ENCODE measurements at places on chromosomes 7 and 10. TPM values are rescaled to one million over a fixed set of nuclear protein-coding genes. Genes with fewer than 3 reads are reported as not detected.
A peak's percentile ranks its signal among the peaks of the same experiment; 100 is the strongest.

Gene CCL24
- total RNA-seq = not detected

Gene MBL2
- total RNA-seq = not detected

Gene CPN1
- not detected for total RNA-seq

Gene NEUROD6
- not detected for total RNA-seq

Gene PAX4
- total RNA-seq = not detected

Gene AHR
- 52.5 TPM for total RNA-seq

- H3K4me1 ChIP-seq = peaks cover 62% of the 10 kb centered on the region
- no peak overlapping the region for H3K4me3 ChIP-seq
- no peak for DNase-seq
- H3K36me3 ChIP-seq = no peaks in the 10 kb centered on the region
- peak overlapping the region; percentile 78 for H3K27ac ChIP-seq
Observed at GRCh38 chr10:17427666-17428350, 26.6 kb downstream of the ST8SIA6 start.

DNA sequence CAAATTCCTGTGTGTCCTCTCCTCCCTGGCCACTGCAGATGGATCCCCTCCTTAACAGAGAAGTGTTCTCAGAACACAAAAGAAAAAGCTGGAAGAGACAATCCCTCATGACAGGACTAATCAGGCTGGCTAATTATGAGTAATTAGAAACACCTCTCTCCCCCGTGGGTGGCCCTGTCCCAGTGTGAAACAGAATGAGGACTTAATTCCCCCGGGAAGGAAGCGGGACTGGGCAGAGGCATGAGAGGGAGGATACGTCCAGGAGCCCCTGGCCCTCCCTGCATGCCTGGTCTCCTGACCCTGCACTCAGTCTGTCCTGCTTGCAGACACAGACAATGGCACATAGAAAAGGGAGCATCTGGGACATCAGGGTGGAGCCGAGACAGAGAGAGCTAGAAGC lies 7.6 kb upstream of the ADCYAP1R1 start:
- H3K27ac ChIP-seq = no peak overlapping the region
- peaks cover 14% of the 10 kb centered on the region for H3K27me3 ChIP-seq
- H3K36me3 ChIP-seq = no peaks in the 10 kb centered on the region
- no peak for DNase-seq

GRCh38 chr10:126868371-126868770 lies 36.9 kb upstream of the DOCK1 start:
- H3K36me3 ChIP-seq = no peaks in the 10 kb centered on the region
- H3K4me3 ChIP-seq = no peak overlapping the region

GRCh38 chr10:420154-421121 lies 269.0 kb downstream of the DIP2C start:
- DNase-seq = no peak
- H3K4me1 ChIP-seq = no peaks in the 10 kb centered on the region
- no peak overlapping the region for H3K27ac ChIP-seq
- no peaks in the 10 kb centered on the region for H3K27me3 ChIP-seq
- H3K36me3 ChIP-seq = no peaks in the 10 kb centered on the region

DNA sequence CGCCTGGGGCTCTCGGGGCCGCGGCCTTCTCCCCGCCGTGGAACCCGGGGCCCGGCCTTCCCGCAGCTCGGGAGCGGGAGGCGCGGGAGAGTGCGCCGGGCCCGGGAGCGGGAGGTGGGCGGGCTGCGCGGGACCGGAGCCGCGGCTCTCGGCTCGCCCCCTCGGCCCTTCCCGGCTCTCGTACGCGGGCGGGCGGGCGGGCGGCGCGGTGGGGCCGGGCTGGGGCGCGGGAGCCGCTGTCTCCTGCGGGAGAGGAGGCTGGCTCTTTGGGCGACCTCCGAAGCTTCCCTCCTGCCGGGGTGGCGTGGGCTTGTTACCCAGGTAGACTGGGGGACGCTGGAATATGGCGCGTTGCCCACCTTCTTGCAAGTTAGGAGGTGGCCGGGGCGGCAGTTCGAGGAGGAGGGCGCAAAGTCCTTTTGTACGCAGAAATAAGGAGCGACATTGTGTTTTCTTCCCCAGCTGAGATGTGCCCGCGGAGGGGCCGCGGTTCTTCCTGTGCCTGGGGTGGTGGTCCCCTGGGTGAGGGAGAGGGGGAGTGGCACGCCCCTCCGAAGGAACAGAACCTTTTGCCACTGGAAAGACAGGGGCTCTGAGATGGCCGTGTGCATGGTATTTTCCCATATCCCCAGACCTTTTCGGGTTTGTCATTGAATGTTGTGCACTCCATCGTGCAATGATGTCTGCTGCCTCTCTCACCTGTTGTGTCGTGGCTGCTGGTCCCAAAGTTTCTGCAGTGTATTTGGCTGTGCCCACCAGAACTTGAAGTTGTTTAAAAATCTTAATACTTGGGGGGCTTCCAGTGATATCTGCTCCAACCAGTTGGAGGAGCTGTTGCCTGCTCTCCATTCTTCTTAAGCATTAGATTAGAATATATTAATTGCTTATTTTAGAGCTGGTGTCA lies 844 bp downstream of the NRF1 start:
- DNase-seq = peak; percentile 25
- peak overlapping the region; percentile 73 for H3K27ac ChIP-seq
- peaks cover 9% of the 10 kb centered on the region for H3K36me3 ChIP-seq
- H3K4me3 ChIP-seq = peak overlapping the region; percentile 86
- H3K4me1 ChIP-seq = peaks cover 34% of the 10 kb centered on the region

DNA sequence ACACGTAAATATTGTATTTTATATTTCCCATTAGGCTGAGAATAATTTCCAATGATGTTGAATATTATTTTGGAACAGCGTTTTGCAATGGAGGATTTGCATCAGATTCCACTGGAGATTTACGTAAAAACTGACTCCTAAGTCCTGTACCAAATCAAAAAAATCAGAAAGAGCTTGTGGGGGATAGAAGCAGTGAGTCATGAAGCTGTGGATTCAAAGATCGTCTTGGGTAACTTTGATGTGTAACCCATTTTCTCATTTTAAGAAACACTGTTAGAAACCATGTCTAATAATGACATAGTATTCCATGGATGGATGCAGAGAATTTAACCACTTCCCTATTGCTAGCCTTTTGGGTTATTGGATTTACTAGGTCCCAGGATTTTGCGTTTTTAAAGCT lies 158.6 kb downstream of the INHBA start:
- H3K4me3 ChIP-seq = no peak overlapping the region
- H3K27ac ChIP-seq = no peak overlapping the region
- H3K27me3 ChIP-seq = no peaks in the 10 kb centered on the region

- no peaks in the 10 kb centered on the region for H3K27me3 ChIP-seq
- no peak for DNase-seq
Observed at GRCh38 chr10:87804939-87805569, 13.0 kb downstream of the ATAD1 start.

- no peaks in the 10 kb centered on the region for H3K36me3 ChIP-seq
- no peak overlapping the region for H3K27ac ChIP-seq
- no peaks in the 10 kb centered on the region for H3K27me3 ChIP-seq
- no peaks in the 10 kb centered on the region for H3K4me1 ChIP-seq
- DNase-seq = no peak
Observed at GRCh38 chr10:100342627-100342972, 4.4 kb upstream of the SCD start.

DNA sequence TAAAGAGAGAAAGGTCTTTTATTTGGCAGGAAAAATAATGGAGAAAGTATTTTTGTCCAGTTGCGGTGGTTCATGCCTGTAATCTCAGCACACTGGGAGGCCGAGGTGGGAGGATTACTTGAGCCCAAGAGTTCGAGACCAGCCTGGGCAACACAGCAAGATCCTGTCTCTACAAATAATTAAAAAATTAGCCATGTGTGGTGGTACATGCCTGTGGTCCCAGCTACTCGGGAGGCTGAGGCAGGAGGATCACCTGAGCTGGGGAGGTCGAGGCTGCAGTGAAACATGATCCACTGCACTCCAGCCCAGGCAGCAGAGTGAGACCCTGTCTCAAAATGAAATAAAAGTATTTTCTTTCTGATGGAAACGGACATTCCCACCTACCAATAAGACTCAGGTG lies 77.8 kb upstream of the MKRN1 start:
- no peaks in the 10 kb centered on the region for H3K4me1 ChIP-seq
- H3K36me3 ChIP-seq = no peaks in the 10 kb centered on the region
- no peak overlapping the region for H3K4me3 ChIP-seq

- H3K4me3 ChIP-seq = no peak overlapping the region
- H3K27ac ChIP-seq = no peak overlapping the region
- no peaks in the 10 kb centered on the region for H3K27me3 ChIP-seq
- no peaks in the 10 kb centered on the region for H3K4me1 ChIP-seq
Observed at GRCh38 chr7:18347170-18347569, 148.4 kb upstream of the HDAC9 start.

- H3K4me3 ChIP-seq = no peak overlapping the region
- H3K4me1 ChIP-seq = no peaks in the 10 kb centered on the region
- no peak overlapping the region for H3K27ac ChIP-seq
- DNase-seq = no peak
- no peaks in the 10 kb centered on the region for H3K27me3 ChIP-seq
- H3K36me3 ChIP-seq = no peaks in the 10 kb centered on the region
Observed at GRCh38 chr7:137360087-137360679, 16.6 kb upstream of the PTN start.

DNA sequence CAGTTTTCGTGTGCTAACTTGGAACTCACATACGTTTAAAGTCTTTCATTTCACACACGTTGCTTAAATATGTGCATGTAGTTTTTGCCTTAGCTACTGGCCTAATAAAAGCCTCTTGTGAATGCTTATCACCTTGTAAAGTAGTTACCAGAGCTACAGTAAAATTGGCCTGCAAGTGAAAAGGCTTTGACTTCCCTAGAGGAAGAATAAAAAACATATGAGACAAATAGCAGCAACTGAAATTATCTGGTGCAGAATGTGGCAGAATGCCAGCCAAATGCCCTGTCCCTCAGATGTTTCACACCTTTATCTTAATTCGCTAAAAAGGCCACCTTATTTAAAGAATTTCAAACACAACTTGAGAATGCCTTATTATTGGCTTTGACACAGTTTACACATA lies 28.1 kb upstream of the RPA3 start:
- H3K27me3 ChIP-seq = no peaks in the 10 kb centered on the region
- no peak overlapping the region for H3K27ac ChIP-seq
- no peaks in the 10 kb centered on the region for H3K4me1 ChIP-seq
- H3K36me3 ChIP-seq = no peaks in the 10 kb centered on the region
- no peak for DNase-seq

DNA sequence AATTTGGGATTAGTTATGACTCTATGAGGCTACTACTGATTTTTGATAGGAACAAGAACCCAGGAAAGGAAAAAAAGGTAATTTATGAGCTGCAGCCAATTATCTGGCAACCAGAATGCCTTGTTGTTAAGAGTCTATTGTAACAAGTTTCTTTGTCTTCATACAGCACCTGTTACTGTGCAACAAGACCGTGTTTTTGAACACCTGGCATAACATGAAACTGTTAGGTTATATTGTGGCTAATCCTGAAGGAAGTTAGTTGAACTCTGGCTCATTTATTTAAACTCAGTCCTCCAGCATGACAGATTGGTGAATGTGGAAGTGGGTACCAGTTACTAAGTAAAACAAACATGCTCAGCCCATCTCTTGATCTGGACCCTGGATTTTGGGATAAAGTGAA lies 33.0 kb downstream of the RALA start:
- no peak overlapping the region for H3K4me3 ChIP-seq
- H3K4me1 ChIP-seq = no peaks in the 10 kb centered on the region
- no peak for DNase-seq
- peaks cover 10% of the 10 kb centered on the region for H3K36me3 ChIP-seq
- no peak overlapping the region for H3K27ac ChIP-seq
- H3K27me3 ChIP-seq = no peaks in the 10 kb centered on the region

DNA sequence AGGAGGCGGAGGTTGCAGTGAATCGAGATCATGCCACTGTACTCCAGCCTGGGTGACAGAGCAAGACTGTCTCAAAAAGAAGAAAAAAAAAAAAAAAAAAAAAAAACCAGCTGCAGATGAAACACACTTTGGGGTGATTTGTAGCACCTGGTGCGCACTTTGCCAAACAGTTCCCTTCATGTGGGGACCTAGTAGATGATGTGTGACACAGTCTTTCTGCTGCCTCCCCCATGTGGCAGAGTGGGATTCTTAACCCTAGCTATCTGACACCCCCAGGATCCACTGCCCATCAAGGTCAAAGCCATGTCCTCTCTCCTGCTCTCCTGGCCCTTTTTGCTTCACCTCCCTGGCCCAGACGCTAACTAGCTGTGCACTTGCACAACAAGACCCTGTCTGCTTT lies 52.1 kb upstream of the PDZD8 start:
- H3K4me1 ChIP-seq = no peaks in the 10 kb centered on the region
- DNase-seq = no peak
- no peak overlapping the region for H3K4me3 ChIP-seq
- H3K27me3 ChIP-seq = no peaks in the 10 kb centered on the region
- H3K27ac ChIP-seq = no peak overlapping the region

DNA sequence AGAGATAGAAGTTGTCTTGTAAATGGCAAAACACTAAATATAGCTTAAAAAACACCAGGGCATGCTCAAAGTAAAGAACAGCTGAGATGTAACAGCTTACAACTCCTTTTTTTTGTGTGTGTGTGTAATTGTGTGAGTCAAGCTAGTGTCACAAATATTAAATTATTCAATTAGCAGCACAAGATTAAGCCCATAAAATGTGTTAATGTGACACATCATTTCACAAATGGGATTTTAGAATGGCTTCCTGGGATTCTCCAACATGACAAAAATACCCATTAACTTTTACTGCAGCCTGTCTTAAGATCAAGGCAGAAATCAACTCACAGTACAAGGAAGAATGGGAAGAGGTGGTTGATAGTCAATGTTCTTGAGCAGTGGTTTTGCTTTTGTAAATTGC lies 251.4 kb downstream of the KIF20B start:
- H3K27me3 ChIP-seq = peaks cover 6% of the 10 kb centered on the region
- H3K4me1 ChIP-seq = no peaks in the 10 kb centered on the region
- no peak for DNase-seq

DNA sequence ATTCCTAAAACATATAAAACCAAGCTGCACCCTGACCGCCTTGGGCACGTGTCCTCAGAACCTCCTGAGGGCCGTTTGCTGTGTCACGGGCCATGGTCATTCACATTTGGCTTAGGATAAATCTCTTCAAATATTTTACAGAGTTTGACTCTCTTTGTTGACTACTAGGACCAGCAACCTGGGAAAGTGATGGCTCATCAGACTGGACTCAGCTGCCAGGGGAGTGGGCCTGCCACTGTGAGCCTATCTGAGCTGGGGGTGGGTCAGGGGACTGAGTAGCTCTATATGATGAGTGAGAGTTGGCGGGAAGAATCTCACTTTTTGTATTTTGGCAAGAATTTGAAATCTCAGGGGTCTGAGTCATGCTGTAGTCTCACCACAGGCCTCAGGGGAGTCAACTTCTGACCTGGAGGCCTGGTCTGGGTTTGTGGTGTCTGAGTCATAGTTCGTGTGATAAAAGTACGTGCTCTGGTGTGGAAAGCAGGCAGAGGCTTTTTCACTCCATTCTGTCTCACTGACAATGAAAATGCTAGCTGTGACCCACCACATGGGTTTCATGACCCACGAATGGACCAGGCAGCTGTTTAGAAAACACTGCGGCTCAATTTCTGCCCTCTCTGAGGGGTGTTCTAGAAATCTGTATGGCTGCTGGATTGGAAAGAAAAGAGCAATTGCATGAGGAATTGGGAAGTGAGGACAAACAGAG lies 4.2 kb upstream of the UPP1 start:
- no peaks in the 10 kb centered on the region for H3K27me3 ChIP-seq
- H3K4me3 ChIP-seq = no peak overlapping the region
- H3K4me1 ChIP-seq = peaks cover 6% of the 10 kb centered on the region

GRCh38 chr7:39045231-39045630 lies 67.5 kb downstream of the POU6F2 start:
- no peak overlapping the region for H3K27ac ChIP-seq
- no peaks in the 10 kb centered on the region for H3K4me1 ChIP-seq
- no peaks in the 10 kb centered on the region for H3K27me3 ChIP-seq
- DNase-seq = no peak
- no peaks in the 10 kb centered on the region for H3K36me3 ChIP-seq

GRCh38 chr7:92647652-92648051 lies 57.5 kb upstream of the FAM133B start:
- peaks cover 5% of the 10 kb centered on the region for H3K4me1 ChIP-seq
- H3K27ac ChIP-seq = no peak overlapping the region

All from T-cell (primary cell).